ENCODE measurements at places on chromosomes 4 and X.

GRCh38 chr4:129167640-129168260 lies 71.8 kb downstream of the C4orf33 start:
- peak; percentile 10 for DNase-seq

- DNase-seq, result no peak
These were observed 98.5 kb downstream of the NSUN7 start for GRCh38 chr4:40848251-40848650.

GRCh38 chrX:140822184-140822583 lies 112.6 kb downstream of the LINC00632 start:
- DNase-seq, result no peak

- no peak for DNase-seq
These were observed 8.5 kb upstream of the PTTG2 start for GRCh38 chr4:37951461-37952352.

DNA sequence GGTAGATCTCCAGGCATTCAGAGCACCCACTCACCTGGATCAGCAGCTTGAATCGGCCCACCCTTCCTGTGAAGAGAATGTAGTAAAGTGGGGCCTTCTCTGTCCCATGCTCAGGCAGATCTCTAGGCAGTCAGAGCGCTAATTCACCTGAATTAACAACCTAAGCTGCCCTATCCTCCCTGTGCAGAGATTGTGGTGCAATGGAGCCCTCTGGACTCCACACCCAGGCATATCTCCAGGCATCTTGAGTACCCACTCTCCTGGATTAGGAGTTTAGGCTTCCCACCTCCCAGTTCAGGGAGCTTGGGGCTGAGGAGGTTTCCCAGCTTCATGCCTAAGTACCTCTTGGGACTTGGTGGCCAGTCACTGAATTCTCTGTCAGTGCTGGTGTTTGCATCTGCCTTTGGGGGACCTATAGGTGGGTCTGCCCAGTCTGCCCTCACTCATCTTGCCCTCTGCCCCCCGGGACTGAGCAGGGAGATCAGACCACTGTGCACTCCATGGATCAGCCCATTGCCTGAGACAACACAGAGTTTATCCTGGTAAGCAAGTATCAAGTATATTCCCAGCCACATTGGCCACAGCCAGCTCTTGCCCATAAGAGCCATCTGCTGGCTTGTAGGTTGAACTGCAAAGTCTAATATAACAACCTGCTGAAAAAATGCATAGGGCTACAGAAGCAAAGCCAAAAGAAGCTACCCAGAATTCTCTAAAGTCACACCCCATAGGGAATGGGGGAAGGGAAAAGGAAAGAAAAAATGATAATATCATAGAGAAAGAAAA lies 372.9 kb downstream of the KLHL13 start:
- DNase-seq, result no peak

GRCh38 chrX:74371425-74372222 lies 49.7 kb upstream of the SLC16A2 start:
- no peak for DNase-seq

DNA sequence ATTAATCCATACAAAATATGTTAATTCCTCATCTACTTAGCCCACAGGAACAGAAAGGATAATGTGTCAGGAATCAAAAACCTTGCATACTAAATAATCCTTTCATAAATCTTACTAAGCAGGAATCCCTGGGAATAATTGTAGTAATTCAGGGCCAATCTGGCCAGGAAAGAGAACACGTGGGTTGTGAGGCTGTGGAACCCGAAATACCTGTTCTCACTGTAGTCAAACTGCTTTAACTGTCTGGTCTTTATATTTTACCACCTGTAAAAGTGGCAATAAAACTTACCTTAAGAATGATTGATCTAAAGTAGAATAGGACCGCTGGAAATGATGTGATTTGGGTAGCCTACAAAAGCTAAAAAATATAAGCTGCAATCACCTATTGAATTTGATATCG lies 1620.9 kb downstream of the STIM2 start:
- DNase-seq, result no peak

- DNase-seq, result no peak
These were observed 465 bp downstream of the BMPR1B start for GRCh38 chr4:94758141-94758699.

- no peak for DNase-seq
These were observed 35.0 kb downstream of the CCDC158 start for GRCh38 chr4:76385974-76386373.

DNA sequence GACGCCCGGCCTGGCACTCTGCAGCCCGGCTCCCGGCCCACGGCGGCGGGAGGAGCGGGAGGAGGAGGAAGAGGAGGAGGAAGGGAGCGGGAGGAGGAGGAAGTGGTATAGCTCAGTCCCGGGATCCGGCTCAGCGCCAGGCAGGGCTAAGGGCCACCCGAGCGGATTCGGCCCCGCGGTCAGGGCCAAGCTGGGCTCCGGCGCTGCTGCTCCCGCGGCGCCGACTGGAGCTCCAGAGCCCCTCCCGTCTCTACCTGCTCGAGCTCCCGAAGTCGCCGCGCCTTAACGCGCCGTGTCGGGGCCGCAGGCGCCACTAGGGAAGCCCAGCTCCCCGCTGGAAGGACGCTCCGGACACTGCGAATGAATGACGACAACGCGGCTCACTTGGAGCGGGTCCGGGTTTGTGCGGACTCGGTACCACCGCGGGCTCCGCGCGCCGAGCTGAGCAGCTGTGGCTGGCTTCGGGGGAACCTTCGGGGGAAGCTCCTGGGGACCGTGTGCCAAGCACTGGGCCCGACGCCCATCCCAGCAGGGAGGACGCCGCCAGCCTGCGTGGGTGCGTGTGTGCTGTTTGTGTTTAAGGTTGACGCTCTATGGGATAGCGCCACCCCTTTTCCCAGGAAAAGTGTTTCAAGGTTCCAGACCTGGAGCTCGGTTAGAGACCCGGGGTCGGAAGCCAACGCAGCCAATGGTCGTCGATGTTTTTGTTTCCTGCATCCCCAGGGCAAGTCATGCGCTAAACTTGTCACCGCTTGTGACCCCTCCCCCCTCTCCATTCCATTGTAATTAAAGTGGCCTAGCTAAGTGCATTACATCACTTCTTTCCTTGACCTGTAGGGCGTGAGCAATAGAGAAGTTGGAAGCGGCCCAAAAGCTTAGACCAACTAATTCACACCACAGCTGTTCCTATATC lies at the start of gene TBC1D9:
TSS of gene TBC1D9 (minus strand) at position 67 of the 913 bp plus-strand sequence. CDS start 340 bp downstream, outside the sequence.
- DNase-seq, result peak; percentile 91

DNA sequence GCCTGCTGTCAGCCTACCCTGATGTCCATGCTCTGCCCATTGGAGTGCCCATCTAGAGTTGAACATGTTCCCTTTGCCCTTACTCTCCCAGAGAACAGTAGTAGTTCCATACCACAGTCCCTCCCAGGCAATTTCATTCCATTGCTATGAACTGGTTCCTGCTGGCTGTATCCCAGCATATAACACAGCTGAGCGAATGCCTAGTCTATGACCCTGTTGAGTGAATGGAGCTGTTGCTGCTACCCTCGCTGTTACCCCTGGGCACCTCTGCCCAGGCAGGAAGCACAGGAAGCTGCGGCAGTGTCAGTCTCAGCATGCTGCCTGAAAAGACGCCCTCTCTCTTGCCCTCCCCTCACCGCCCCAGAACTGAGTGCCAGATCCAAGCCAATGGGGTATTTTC lies 73.3 kb downstream of the SOX3 start:
- no peak for DNase-seq

GRCh38 chrX:115968436-115969252 lies 201.9 kb upstream of the AGTR2 start:
- DNase-seq, result peak; percentile 61

DNA sequence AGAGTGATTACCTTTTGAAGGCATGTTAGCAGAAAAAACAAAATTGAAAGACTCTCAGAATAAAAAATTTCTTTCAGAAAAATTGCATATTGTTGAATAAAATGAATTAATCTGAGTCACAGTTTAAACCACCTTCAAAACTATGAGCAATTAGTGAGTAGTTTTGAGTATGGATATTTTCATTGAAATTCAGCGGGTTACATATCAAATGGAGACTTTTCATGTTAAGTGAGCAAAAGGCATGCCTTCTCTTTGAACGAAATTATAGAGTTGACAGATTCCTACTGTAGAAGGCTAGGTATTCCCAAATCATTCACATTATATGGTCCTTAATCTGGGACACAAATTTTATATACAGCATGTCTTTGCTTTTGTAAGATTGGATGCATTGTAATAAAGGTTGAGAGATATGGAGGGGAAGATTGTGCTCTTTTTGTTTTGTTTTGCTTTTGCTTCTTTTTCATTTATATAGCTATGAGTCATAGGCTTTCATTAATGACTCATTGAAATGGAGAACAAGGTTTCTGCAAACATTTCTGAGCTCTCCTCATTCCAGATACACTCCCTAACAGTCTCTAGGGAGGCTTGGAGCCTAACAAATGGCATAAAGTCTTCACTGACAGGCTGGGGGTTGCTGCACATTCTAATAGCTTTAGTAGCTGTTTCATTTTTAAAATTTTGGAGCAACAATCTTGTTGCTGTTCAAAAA lies 21.6 kb downstream of the PCDH18 start:
- no peak for DNase-seq

DNA sequence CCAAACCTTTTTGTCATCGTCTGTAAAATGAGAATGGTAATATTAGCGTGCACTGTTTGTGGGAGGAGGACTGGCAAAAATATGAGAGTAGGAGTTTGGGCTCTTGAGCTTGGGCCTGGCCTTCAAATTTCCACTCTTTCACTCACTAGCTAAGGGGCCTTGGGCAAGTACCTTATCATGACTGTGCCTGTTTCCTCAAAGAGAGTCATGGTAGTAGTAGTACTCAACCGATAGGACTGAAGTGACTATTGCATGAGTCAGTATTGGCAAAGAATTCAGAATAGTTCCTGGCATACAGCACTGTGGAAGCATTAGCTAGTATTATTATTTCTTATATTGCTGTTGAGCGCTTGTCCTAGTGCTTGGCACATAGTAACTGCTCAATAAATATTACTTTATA lies 16.0 kb upstream of the RBM3 start:
- no peak for DNase-seq

DNA sequence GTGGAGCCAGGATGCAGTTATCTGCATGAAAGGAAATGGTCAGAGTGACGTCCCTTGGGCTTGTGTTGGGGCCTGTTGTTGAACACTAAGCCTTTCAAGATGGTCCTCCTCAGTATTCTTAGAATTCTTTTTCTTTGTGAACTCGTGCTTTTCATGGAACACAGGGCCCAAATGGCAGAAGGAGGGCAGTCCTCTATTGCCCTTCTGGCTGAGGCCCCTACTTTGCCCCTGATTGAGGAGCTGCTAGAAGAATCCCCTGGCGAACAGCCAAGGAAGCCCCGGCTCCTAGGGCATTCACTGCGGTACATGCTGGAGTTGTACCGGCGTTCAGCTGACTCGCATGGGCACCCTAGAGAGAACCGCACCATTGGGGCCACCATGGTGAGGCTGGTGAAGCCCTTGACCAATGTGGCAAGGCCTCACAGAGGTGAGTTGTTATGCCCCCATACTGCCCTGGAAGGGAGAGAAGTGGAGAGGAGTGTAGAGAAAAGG lies at the start of gene BMP15:
TSS of gene BMP15 (plus strand) at position 51 of the 492 bp plus-strand sequence. CDS start at position 100, 49 bp downstream.
- DNase-seq, result no peak

Data from right renal cortex interstitium (tissue), 3 donors.